ENCODE measurements at places on chromosomes 5 and 9. TPM values are rescaled to one million over a fixed set of nuclear protein-coding genes. Genes with fewer than 3 reads are reported as not detected.

DNA sequence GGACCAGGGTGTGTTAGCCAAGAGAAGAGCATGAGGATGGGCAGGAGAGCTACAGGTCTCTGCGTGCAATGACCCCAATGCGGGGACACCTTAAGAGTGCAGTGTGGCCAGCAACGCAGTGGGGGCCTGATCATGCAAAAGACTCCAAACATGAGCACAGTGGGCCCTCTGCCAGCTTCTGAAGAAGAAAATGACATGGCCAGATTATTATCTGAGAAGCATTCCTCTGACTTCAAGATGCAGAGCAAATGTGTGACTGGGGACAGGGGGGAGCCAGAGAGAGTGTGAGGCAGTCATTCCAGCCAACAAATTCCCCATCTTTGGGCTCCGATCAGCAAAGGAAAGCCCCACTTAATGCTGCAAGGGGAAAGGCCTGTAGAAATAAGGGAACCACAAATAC is 229.4 kb downstream of the CDK5RAP2 start:
- DNase-seq, result no peak

DNA sequence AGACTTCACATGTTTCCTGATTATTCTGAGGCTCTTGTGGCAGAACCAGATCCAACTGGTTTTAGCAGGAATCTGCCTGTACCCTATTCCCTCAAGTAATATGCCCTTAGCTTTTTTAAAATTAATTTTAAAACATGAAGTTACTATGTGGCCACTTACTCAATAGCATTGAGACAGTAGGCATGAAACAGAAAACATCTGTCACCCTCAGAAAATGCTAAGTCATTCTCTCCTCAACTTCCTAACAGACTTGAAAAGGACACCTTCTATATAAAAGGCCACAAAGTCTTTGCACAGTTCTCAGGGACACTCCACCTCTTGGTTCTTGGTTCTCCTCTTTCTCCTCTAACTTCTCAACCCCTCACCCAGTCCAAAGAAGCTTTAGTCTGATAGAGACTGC is 277.8 kb downstream of the RAB3C start:
- no peak for DNase-seq

GRCh38 chr5:151238303-151238741 is 14.4 kb upstream of the CCDC69 start:
- DNase-seq, result peak; percentile 65

GRCh38 chr5:74288038-74288437 is 352.5 kb downstream of the ENC1 start:
- no peak for DNase-seq

DNA sequence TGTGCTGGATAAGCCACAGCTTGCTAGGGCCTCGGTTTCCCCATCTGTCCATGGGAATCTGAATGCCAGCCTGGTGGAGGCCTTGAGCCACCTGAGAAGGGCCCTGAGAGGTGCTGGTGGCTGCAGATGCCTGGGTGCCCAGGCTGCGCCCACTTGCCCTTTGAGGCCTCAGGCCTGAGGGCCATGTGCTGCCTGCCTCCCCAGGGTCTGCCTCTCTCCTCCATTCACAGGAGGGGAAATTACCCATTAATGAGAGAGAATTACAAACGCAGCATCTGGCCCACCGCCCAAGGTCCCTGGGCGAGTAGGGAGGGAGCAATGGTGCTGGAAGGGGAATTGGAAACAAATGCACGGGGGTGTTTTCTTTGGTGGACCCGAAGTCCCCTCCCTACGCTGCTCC is 59.6 kb downstream of the BARX1 start:
- DNase-seq, result no peak

- no peak for DNase-seq
Measured at GRCh38 chr5:112467485-112467884, 48.4 kb upstream of the EPB41L4A start.

DNA sequence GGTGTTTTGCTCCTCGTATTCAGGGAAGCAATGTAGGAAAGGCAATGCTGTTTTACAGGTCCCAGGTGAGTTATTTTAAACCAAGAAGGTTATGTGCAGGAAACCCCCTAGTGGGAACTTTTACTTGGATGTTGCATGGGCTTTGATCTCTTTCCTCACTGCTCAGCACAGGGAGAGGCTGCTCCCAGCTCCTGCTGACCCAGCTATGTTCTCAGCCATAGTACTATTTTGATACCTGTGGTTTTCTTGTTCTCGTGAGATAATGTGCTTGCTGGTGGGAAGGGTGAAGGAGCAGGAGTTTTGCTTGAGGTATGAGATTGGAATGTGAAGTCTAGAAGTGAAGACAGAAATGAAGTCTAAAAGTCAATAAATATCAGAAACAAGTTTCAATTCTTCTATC is 265.6 kb upstream of the FBXL7 start:
- DNase-seq, result no peak

ADAMTS2 gene
- 13.7 TPM for total RNA-seq

BTNL8 gene
- 0.48 TPM for total RNA-seq
